ENCODE measurements at places on chromosomes 12 and 14.

DNA sequence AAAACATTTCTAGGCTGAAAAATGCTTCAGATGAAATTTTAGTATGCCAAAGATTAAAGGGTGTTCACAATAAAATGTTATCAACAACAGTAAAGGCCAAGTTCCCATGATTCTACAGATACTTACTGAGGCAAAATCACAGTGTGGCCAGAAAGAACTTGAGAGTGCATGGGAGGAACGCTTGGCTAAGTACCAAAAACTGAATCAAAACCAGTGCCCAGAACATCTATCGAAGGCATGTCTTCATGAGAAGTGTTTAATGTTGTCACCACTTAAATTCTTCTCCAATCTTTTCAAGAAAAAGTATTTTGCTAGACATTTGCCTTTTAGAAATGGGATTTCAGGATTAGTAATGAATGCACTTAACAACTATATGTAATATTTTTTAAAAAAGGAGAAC, 41.5 kb downstream of the KIF21A start:
- DNase-seq = no peak

- peak; percentile 49 for DNase-seq
Measured at GRCh38 chr12:51820526-51821439, 27.7 kb downstream of the FIGNL2 start.

DNA sequence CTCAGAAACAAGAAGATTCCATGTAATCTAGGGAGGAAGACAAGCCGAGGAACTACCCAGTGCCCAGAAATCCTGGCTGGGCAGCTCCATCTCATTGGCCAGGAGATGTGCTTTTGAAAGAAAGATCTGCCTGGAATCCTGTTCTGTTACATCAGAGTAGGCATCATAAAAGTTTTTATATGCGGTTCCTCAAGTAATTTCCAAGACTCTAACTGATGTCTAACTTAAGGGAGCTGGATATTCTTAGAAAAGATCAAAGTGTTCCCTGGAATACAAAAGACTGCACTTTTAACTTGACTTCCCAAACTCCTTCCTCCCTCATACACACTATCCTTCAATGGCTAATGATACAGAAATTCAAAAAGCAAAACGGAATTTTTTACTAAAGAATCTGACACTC, 16.3 kb downstream of the RHOJ start:
- no peak for DNase-seq

GRCh38 chr12:80813820-80814219, 97.1 kb downstream of the MYF5 start:
- no peak for DNase-seq

DNA sequence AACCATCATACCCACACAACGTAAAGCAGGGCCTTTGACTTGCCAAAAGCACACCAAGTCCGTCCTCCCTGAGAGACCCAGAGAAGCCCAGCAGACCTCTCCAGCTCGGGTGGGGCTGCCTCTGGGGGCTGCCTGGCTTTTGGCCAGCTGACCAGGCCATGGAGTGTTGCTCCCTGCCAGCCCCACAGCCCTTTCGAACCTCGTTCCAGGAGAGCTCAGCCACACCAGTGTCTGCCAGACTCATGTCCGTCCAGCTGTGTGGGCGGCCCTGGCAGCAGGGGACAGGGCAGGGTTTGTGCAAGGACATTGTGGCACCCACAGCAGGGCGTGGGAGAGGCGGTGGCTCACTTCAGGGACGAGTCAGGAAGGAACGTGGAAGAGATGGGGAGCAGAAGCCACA, 22.6 kb upstream of the IRF2BPL start:
- DNase-seq = no peak

DNA sequence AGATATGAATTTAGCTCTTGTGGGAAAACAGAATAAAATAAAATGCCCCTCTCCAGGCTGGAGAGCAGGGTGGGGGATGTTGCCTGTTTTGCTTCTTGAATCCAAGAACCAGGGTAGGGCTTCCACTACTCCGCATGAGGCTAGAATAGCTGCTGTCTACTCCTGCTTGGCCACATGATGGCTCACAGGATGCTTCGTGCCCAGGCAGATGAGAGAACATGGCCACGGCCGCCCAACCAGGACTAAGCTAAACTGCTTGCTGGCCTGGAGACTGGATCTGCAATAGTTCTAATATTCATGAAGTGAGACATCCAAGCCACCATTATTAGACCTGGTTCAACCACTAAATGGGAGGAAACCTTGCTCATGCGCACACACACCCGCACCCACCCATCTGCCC, 122.2 kb upstream of the METAP2 start:
- no peak for DNase-seq

DNA sequence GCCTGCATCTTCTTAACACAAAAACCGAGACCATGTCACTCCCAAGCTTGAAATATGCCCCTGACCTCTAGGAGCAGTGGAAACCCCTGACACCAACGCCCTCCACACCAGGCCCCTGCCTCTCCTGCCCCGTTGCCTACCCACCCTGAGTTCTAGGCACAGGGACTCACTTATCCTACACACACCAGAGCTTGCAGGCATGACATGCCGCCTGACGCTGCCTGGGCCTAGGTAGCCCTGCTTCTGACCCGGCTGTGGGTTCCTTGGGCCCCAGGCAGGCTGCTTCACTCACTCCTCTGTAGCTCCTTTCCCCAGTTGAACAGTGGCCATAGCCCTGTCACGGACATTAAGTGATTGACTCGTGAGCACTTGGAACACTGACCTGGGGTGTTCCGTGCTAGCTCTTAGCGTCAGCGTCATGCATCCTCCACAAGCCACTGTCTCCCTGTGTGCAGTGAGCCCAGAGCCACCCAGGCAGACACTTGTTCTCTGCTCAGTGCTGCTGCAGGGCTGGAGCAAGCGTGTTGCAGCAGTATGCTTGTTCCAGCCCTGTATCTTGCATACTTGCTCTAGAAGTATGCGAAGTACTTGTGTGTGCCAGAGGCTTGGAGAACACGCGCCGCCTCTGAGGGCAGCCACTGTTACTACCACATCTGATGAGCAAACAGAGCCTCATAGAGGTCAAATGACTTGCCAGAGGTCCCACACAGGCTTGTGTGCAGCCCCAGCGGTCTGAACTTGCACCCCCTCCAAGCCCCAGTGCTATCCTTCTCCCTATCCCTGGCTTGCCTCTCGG, 15.6 kb downstream of the OTUB2 start:
- no peak for DNase-seq

DNA sequence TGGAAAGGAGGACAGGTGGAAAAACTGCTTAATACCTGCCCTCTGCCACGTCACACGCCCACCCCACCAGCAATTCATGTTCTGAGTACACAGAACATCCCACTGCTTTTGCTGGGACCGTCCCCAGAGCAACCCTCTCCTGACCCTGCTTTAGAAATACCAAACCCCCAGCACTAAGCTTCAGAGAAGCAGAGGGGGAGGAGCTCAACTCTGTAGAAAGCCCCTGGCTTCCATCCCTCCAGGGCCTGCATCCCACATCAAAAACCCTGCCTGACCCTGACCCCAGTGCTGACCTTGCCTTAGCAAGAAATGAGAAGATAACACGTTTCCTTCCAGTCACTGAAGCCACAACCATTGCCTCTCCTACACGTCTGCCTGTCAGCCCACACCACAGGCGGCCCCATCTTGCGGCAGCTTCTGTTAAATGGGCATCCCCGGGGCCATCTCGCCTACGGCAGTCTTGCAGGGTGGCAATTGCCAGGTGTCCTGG, 19.7 kb downstream of the VDR start:
- no peak for DNase-seq

GRCh38 chr12:46364777-46365580, 7.6 kb downstream of the SLC38A2 start:
- DNase-seq = no peak

- no peak for DNase-seq
Measured at GRCh38 chr12:1828856-1829255, 8.5 kb downstream of the LRTM2 start.

DNA sequence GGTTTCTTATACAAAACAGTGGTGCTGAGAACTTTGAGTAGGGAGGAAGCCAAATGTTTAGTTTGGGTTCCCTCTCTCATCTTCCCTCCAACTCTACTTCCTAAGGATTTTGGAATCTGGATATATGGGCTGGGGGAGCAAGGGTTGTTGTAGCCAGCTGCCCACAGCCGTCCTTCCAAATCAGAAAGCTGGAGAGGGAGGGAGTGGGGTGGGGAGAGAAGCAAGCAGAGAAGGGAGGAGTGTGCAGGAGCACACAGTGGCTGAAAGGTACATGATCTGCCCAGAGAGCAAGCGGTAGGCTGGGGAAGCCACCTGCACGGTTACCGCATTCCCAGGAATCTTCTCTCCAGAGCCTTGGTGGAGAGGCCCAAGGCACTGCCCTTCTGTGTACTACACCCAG, 52.7 kb downstream of the IRF2BPL start:
- DNase-seq = no peak

DNA sequence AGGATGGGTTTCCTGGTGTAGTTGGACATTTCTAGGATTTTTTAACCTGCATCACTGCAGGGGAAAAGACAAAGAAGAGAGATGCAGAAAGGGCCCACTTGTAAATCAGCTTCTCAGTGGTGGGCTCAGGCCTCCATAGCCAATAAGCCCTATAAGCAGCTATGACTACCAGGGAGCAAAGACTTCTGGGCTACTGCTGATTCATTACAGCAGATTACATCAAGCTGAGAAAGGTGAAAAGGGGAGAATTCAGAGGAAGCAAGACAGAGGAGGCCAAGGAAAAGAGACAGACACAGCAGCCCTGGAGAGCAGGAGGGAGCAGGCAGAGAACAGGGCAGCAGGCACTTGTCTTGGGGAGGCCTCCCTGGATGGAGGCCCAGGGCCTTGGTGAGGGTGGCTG, 95.2 kb downstream of the KCNA5 start:
- no peak for DNase-seq

DNA sequence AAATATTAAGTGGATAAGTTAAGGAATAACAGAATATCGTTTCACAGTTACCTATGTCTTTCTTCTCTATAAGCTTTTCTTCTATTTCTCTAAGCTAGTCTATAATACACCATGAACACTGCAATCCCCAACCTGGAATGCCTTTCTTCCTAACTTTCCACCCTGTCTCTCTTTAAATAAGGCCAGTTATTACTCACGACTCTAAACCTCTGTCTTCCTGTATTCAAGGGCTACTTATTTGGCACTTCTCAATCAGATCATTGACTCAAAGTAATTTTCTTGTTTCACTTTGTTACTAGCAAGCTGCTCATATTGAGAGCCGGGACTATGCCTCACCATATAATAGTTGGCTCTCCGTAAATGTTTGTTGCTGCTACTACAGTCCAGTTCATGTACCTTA, 13.5 kb downstream of the FERMT2 start:
- no peak for DNase-seq

- DNase-seq = no peak
Measured at GRCh38 chr14:42353315-42353714, 746.6 kb downstream of the LRFN5 start.

DNA sequence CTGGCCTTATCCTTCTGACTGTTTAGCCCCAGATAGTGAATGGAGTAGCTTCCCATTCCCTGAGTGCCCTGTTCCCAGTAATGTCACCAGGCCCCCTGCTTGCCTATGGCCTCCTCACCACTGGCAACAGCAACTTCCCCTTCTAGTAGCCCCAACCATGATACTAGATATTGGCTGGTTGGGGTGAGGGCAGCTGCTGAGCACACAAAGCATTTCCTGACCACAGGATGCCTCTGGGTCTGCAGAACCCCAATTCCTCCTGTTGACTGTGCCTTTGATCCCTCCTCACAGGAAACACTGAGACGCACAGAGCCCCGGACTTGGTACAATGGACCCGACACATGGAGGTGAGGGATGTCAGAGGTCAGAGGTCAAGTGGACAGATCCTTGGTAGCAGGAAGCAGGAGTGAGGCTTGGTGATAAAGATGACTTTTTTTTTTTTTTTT, 597 bp downstream of the SOAT2 start:
- DNase-seq = no peak

DNA sequence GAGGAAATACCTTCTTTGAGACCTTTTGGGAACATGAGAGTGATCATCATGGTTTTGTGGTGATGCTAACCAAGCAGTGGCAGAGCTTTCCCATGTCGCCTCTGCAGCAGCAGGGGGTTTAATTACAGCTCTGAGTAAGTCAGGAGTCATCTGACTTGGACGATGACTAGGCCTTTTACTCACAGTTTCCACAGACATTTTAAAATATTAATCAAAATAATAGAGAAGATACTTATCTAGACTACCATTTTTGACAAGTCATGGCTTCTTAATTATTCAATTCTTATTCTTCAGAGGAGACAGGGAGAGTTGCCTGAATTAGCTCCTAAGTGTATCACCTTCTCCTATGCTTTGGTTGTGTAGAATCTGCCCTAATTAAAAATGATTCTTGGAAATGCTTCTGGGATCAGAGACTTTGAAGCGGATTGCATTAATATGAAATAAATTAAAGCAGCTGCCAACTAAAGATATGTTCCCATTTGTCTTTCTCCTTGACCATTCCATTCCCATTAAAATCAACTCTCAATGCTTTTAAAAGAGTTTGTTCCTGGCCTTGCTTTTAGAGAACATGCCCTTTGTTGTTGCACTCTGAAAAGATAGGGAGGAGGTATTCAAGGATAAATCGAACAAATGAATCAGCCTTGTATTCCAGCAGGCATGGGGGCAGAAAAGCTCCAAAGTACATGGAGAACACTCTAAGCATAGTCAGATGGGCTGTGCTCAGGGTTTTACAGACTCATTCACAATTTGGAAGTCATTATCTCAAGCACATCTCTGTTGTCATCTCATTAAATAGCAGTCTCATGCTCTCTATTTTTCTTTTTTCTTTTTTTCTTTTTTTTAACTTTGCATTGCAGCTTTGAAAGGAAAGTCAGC, 7.7 kb upstream of the IFNG-AS1 start:
- DNase-seq = no peak

DNA sequence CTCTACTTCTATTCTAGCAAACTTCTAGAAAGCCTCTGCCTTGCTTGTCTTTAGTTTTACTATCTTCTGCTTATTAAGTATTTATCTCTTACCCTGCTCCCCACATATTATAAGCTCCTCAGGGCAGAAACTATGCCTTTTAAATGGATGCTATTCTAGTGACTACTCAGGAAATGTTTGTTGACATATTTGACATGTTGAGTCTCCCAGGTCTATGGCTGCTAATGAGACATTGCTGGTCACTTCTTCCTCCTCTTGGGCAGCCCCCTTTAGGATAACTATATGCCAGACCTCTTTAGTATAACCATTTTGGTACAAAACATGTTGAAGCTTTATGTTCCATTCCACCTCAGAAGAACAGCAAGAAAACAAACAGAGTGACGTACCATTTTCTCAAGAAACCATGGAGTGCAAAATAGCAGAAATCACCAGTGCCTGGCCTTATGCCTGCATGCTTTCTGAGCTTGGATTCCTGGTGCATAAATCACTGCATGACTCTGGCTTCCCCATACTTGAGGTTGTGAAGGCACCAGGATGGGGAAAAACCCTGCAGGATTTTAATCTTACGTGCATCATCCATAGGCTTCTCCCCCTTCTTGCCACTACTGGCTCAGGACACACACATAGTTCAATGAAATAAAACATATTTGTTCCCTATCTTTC, 202.6 kb downstream of the TMX1 start:
- no peak for DNase-seq

- no peak for DNase-seq
Measured at GRCh38 chr12:67877727-67878126, 111.5 kb upstream of the IFNG-AS1 start.

DNA sequence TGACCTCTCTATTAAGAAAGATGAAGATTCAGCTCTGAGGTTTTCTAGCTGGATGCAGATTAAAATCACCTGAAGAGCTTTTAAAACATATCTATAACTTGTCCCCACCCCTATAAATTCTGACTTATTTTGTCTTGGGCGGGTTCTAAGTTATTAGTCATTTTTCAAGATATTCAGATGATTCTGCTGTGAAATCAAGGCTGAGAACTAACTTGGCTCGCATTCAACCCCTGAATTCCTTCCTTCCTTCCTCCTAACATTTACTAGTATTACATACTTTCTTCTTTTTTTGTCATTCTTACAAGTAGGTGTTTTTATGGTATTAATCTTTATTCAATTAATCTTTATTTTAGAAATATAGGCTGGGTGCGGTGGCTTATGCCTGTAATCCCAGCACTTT, 55.4 kb downstream of the SSPN start:
- no peak for DNase-seq
